ENCODE measurements at places on chromosomes 6 and 20.

- DNase-seq = no peak
These were observed 87.6 kb upstream of the E2F3 start for GRCh38 chr6:20313960-20314530.

DNA sequence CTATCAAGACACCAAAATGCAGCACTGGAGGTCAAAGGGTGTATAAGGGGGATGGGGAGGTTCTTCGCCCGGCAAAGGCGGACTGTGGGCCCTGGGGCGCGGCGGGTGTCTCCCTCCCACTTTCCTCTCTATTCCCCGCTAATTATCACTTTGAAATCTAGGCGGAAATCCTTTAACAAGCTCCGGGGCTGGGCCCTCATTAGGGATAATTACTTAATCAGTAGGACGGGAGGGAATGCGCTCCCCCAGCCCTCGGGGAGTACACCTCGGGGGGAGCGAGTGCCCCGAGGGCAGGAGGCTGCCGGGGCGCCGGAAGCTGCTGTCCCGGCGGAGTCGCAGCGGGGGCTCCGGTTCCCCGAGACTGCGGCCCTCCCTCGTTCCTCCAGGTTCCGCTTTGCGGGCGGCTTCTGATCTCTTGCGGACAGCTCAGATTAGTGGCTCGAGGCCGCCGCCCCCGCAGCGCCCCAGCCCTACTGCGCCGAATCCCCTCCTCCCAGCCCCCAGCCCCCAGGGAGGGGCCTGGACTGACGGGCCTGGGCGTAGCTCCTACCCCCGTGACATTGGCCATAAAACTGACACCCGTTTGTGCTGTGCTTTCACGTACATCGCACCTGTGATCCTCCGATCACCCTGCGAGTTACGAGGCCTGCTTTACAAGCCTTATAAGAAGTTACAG lies 14.7 kb downstream of the MUCL3 start:
- peak; percentile 58 for DNase-seq

GRCh38 chr6:7004581-7005297 lies 103.0 kb upstream of the RREB1 start:
- DNase-seq = no peak

- no peak for DNase-seq
These were observed 185.6 kb upstream of the MCHR2 start for GRCh38 chr6:100179576-100179975.

DNA sequence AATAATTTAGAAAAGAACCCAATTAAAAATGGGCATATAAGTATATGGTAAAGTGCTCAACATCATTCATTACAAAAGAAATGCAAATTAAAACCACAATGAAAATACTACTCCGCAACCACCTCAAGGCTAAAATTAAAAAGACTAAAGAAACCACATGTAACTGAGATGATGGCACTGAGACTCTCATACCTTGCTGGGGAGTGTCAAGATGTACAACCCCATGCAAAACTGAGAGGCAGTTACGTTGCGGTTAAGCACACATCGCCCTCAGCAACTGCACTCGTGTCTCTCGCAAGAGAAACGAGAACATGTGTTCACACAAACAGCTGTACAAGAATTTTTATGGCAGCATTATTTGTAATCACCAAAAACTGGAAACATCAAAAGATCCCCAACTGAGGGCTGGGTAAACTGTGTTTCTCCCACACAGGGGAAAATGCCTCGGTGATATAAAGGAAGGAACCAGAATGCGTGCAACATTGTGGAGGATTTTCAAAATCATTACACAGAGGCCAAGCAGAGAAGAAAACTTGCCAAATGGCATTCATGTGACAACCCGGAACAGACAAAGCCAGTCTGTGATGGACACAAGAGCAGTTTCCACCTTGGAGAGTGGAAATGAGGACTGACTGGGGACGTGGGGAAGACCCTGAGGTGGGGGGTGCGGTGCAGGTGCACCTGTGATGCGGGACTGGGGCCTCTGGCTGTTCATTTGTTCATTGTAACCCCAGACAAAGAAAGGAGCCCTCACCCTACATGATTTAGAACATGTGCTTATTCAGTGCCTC lies 144.9 kb downstream of the WDR27 start:
- DNase-seq = no peak

GRCh38 chr6:143406673-143407072 lies 43.8 kb downstream of the ADAT2 start:
- DNase-seq = no peak

- DNase-seq = no peak
These were observed 61.7 kb downstream of the TCP11 start for GRCh38 chr6:35079311-35080000.

Measured in activated CD8-positive, alpha-beta memory T cell treated with anti-CD3 and anti-CD28 coated beads for 1 hour (primary cell).